NCI-H69 (cell line): ENCODE measurements at places on chromosomes 2 and 18.
A peak's percentile ranks its signal among the peaks of the same experiment; 100 is the strongest.

DNA sequence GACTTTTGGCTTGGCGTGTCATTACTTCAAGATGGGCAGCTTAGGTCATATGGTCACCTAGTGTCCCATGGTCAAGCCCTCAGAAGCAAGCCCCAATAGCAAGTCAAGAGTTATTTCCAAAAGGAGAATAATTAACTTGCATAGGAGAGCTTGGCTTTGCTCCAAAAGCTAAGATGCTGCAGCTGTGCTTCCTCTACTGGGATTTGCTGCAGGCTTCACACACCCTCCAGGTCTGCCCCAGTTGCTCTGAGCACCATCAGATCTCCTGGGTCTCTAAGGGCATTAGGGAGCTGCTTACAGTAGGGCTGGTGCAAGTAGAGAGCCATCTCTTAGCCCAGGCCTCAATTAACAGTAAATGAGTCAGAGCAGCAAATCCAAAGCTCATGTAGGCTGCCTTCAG is 46.6 kb downstream of the THUMPD2 start:
- peak; percentile 56 for DNase-seq

- DNase-seq, result no peak
Measured at GRCh38 chr18:26228562-26229260, 2.5 kb downstream of the TAF4B start.

GRCh38 chr2:70565039-70565731 is 11.6 kb upstream of the TGFA start:
- no peak for DNase-seq

- peak; percentile 94 for DNase-seq
Measured at GRCh38 chr2:83081826-83082690, 1377.0 kb downstream of the SUCLG1 start.

- DNase-seq, result no peak
Measured at GRCh38 chr2:229273006-229273722, 2.1 kb upstream of the PID1 start.

DNA sequence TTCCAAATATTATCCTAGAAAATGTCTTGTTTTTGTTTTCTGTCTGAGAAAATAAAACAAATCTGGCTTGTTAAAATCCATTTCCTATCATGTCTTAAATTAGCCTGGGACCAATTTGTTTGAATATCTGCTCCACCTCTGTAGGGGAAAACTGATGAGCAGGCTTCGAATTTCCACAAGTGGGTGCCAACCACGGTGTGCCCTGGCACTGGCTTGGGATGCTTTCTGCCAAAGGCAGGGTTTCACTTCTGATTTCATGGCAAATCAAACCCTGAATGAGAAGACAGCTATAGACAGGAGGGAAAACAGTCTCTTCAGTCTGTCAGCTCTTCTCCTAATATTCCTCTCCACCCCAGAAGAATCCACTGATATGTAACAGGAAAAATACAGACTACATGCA is 33.7 kb upstream of the STAT4 start:
- no peak for DNase-seq

DNA sequence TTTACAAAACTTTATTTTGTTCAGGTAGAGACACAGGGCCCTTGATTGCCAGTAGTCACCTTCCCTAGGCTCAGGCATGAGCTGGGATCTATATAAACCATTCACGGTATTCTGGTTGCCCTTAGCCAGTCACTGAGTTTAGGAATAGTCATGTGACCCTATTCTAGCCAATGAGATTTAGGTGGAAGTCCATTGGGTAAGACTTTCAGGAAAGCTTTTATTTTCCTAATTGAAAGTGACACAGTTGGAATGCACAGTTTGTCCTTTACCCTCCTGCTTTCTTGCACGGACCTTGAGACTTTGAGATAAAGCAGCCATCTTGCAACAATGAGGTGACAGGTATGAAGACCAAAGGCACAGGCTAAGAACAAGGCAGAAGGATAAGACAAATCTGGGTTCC is 21.5 kb downstream of the SLC4A5 start:
- DNase-seq, result no peak

DNA sequence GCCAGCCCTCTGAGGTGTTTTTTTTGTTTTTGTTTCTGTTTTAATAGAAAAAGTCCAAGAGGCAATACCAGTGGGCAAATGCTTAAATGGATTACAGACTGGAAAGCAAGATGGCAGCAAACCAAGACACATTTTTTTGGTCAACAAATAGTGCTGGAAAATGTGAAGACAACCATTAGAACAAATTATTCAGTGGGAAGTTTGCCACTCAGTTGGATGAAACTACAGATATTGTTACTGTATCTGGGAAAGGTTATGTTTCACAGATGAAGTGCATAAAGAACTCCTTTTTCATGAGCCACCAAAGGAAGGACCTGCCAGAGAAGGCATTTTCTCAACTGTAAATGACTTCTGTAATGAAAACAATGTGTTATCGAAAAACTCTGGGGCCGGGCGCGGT is 93.0 kb upstream of the ODC1 start:
- DNase-seq, result no peak

DNA sequence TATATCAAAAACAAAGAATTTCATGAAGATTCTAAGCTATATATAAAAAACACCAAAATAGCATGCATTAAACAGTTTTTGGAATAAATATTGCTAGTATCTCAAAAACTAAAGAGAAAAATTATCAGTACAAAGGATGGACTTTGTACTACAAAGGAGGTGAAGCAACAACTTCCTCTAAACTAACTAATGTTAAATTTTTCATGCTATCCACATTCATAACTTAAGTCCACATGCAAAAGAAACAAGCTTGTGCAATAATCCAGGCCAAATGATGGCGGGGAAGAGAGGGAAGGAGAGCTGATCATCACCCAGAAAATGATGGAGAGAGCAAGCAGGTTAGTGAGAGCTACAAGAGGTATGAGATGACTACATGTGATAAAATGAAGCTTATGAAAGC is 70.1 kb downstream of the KIDINS220 start:
- DNase-seq, result peak; percentile 54

DNA sequence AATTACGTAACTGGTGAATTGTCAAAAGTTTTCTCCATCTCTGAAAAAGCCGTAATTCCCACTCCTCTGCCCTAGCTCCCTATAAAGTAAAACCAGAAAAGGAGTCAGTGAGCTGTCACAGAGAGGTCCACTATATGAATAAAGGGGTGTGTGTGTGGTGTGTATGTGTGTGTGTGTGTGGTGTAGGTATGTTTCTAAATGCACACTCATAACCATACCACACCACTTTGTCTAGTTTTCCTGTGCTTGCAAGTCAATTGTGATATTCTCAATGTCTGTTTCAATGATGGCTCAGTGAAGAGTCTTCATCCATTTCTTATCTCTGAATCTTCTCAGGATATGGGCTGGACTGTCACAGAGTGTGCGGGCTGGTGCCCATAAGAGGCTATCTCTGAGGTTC is 54.8 kb upstream of the CCDC68 start:
- no peak for DNase-seq

DNA sequence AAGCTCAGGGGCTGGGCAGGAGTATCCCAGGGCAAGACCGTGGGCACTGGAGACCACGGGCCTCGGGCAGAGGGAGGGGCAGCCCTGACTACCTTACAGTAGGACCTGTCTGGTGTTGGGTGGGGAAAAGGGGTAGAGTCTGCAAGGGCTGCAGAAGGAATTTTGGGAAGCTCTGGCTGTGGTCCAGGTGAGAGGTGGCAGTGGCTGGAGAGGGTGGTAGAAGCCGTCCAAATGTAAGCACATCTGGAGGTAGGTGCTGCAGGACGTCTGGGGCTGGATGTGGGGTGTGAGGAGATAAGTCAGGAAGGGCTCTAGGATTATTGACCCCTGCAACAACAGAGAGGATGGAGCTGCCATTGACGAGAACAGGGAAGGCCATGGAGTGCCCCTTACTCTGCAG is 486.7 kb downstream of the EIPR1 start:
- DNase-seq, result no peak

GRCh38 chr2:7655629-7656028 is 738.4 kb downstream of the RNF144A start:
- DNase-seq, result no peak

- DNase-seq, result no peak
Measured at GRCh38 chr2:44549856-44550255, 188.1 kb downstream of the CAMKMT start.

DNA sequence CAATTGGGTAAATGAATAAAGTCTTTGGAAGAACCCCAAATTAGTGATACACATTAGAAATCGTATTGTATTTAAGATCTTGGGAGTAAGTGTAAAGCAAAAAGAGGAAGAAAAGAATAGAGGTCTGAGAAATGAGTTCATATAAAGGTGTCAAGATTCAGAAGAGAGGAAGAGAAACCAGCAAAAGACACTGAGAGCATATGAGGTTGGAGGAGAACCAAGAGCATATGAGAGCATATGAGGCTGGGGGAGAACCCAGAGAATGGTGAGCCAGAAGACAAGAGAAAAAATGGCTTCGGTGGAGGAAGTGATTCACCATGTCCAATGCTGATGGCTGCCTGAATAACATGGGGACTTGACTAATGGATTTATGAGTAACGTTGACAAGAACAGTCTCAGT is 620.1 kb upstream of the GCFC2 start:
- DNase-seq, result no peak
